Smooth muscle cell of the umbilical artery (primary cell): ENCODE measurements at places on chromosomes 5 and 9. TPM values are rescaled to one million over a fixed set of nuclear protein-coding genes. Genes with fewer than 3 reads are reported as not detected.

Gene SPINK4
- total RNA-seq = not detected in 2 replicates

Gene SPATA31A3
- total RNA-seq = not detected in 2 replicates

Gene AK1
- 27.9 and 36.2 TPM in 2 replicates for total RNA-seq

Gene CCNJL
- total RNA-seq = 3.3 and 4.1 TPM in 2 replicates

Gene RANBP17
- total RNA-seq = 15.1 and 18.2 TPM in 2 replicates

Gene ANKRD18A
- not detected in 2 replicates for total RNA-seq

Gene MYMK
- not detected in 2 replicates for total RNA-seq
